Inflammatory macrophage treated with lipopolysaccharide for 1 hour (primary cell): ENCODE measurements at places on chromosomes 5 and 9.

DNA sequence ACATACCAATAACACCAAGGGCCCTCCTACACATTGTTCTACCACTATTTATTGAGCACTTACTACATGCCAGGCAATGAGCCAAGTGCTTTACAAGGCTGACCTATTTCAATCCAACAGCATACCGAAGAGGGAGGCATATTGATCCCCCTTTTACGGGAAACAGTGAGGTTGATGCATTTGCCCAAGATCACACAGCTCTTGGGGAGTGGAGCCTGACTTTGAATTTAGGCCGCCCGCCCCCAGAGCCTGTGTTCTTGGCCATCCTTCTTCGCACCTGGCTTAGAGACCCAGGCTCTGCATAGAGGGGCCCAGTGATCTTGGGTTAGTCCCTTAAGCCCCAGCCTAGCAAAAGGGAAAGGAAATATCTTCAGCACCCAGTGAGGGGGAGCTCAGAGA is 158.1 kb upstream of the IER5L start:
- DNase-seq: no peak

DNA sequence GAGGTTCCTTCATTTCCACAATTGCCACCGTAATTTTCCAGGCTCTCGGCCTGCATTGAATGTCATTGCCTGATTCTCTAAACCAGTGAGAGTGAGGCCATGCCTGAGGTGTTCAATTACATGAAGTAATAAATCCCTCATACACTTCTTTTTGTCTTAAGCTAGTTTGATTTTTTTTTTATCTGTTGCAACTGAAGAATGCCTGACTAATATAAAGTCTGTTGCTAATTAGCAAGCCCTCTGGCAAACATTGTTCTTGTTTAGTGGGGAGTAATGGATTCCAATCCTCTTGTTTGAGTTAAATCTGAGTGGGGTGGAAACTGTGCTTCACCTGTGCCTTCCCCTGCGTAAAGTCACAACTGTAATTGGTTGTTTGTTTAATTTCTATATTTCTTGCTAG is 338.1 kb upstream of the ATP10B start:
- DNase-seq: no peak

DNA sequence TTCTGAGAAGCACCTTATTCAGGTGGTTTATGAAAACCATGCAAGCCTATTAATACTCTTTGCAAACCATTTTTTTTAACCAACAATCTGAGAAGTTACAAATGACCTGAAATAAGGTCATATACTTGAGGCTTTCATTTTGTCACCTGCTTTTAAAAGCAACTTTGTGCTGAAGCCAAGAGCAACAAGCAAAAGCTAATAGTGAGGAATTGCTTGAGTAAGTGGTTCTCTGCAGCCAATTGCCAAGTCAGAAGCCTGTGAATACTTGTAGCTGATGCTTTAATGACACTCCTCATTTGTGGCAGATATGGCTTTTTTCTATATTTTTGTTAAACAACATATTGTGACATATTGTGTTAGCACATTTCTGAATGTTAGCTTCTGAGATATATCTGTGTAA is 126.7 kb upstream of the ZNF608 start:
- DNase-seq: no peak

- peak; percentile 99 for DNase-seq
Observed at GRCh38 chr9:125189361-125190289, at the start of gene PPP6C. Gene PPP6C, minus strand, starts transcription at chr9:125189803. Its CDS starts 85 bp downstream, at chr9:125189718.

DNA sequence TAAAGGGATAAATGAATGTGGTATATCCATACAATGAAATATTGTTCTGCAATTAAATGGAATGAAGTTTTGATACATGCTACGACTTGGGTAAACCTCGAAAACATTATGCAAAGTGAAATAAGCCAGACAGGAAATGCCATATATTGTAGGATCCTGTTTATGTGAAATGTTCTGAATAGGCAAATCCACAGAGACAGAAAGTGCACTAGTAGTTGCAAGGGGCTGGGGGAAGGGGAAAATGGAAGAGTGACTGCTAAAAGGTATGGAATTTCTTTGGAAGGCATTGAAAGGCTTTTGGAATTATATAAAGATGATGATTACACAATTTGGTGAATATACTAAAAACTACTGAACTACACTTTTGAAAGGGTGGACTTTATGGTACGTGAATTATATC is 97.0 kb downstream of the FOXD1 start:
- DNase-seq: no peak
